ENCODE measurements at places on chromosomes 3 and 15.

- DNase-seq, result no peak
Observed at GRCh38 chr3:167188592-167188991, 191.5 kb downstream of the ZBBX start.

GRCh38 chr3:80384811-80385210 is 617.0 kb upstream of the ROBO1 start:
- DNase-seq, result no peak

GRCh38 chr3:112005091-112005672 is 6.5 kb downstream of the TAGLN3 start:
- no peak for DNase-seq

GRCh38 chr3:44240061-44240460 is 1.6 kb upstream of the TOPAZ1 start:
- no peak for DNase-seq
